Endothelial cell (in vitro differentiated cells): ENCODE measurements at places on chromosomes 7 and 10. TPM values are rescaled to one million over a fixed set of nuclear protein-coding genes. Genes with fewer than 3 reads are reported as not detected.

GRCh38 chr7:138032770-138033169, 30.9 kb upstream of the CREB3L2 start:
- DNase-seq = no peak

DNA sequence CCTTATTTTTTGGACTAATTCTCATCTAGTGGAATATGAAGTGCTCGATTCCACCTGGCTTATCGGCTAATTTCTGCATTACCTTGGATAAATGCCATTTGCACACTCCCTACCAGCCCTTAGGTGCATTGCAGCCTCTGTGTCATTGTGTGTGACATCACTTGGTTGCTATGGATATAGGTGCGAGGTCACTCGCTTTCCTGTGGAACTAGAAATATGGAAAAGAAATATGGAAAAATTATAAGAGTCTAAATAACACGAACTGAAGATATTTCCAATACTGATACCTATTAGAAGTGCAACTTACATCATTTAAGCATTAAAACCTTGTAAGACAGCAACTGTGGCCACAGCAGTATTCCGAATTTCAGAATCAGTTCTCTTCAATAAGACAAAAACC, 2.0 kb downstream of the YWHAG start:
- DNase-seq = no peak

GRCh38 chr7:4794591-4795350, 19.3 kb downstream of the AP5Z1 start:
- DNase-seq = no peak

DNA sequence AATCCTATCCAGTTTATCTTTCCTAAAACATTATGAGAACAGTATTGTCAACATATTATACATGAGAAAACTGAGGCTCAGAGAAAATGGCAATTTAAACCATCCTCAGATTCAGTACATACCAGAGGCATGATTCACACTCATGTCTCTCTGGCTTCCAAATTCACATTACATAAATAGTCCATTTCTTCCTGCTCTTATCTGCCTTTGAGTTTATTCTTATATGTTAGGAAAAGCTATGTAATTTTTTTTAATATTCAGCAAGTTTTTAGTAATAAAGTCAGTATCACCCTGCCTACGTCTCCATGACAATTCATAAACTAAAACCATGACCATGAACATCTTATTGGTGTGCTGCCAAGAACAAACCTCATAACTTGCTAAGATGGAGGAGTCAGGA, 1260.2 kb upstream of the SORCS1 start:
- no peak for DNase-seq

DNA sequence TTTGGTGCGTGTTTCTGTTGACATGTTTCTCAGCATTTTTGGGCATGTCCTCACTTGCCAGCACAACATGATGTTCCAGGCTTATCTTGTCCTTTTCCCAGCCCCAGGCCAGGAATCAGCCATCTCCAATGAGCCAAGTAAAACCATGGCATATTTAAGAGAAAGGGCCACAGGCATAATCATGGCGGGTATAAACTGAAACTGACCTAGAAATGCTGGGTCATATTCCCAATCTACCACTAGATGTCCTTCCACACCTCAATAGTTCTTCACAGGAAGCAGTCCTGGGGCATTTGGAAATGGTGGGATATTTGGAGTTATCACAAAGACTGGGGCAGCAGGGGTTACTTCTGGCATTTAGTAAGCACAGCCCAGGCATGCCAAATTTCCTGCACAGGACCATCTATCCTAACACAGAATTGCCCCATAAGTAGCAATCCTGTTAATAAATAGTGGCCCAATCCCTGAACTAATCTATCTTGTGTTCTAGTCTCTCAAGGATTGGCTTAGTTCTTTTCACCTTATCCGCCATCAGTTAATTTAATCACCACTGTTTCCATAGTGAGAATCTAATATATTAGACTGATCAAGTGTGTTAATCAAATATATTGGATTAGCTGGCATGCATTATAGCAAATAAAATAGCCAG, 101.6 kb downstream of the NPSR1 start:
- peak; percentile 22 for DNase-seq

Gene TDRD1
- 0.18 TPM for total RNA-seq

- DNase-seq = no peak
Measured at GRCh38 chr7:613442-614140, 93.9 kb upstream of the PDGFA start.

Gene NEURL1
- total RNA-seq = 0.69 TPM
